ENCODE measurements at places on chromosomes 4 and X. TPM values are rescaled to one million over a fixed set of nuclear protein-coding genes. Genes with fewer than 3 reads are reported as not detected.

Gene RTL5
- total RNA-seq: 36.1 TPM

Gene OPN1MW2
- not detected for total RNA-seq

Gene CORIN
- total RNA-seq: 1.1 TPM

Gene NCAPG
- total RNA-seq: 13.6 TPM

Gene VCX3B
- not detected for total RNA-seq

Gene ZNF81
- total RNA-seq: 12.5 TPM

Gene TLL1
- 1.5 TPM for total RNA-seq

Gene MAGEA2
- not detected for total RNA-seq

Gene DGKK
- 0.04 TPM for total RNA-seq

Gene VEGFD
- total RNA-seq: 0.70 TPM

Gene NUP62CL
- total RNA-seq: 4.0 TPM

Gene ADAMTS3
- 10.7 TPM for total RNA-seq

GRCh38 chr4:174626342-174627008 lies 104.2 kb upstream of the HPGD start:
- no peak overlapping the region for H3K4me3 ChIP-seq
- H3K27me3 ChIP-seq: no peaks in the 10 kb centered on the region
- H3K36me3 ChIP-seq: no peaks in the 10 kb centered on the region
- DNase-seq: no peak
- no peaks in the 10 kb centered on the region for H3K4me1 ChIP-seq

DNA sequence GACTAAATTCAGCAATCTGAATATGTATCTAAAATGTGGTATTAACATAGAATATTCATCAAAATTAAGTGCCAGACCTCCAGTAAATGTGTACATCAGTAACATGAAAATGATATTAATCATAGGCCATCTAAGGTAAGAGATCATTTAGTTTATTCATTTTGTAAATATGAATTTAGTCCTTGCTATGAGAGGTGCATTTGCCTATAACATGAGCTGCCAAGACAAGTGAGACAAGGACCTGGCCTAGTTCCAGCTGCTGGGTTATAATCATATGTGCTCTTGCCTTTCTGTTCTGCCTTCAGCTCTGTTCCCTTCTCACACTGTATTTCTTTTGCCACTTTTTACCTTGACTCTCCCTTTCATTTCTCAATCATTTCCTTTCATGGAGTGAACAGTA lies 160.0 kb downstream of the STIM2 start:
- no peaks in the 10 kb centered on the region for H3K27me3 ChIP-seq
- DNase-seq: no peak
- H3K36me3 ChIP-seq: peaks cover 32% of the 10 kb centered on the region
- H3K4me3 ChIP-seq: no peak overlapping the region

DNA sequence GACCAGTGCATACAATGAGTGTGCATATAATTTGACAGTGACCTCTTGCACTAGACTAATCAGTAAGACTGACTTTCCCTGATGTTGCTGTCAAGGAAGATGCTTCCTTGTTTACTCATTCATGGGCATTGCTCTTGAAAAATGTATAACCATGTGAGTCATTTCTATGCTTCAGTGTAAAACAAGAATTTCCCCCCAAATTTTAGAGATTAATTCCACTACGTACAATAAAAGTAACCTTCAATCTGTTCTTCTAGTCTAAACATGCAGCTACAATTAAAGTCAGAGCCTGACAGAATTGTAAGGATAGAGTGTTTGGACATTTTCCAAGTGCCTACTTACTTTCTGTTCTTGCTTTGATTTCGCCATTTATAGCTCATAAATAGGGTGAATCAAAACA lies 935.7 kb downstream of the RAPGEF2 start:
- no peak for DNase-seq
- peaks cover 11% of the 10 kb centered on the region for H3K4me1 ChIP-seq
- H3K27me3 ChIP-seq: no peaks in the 10 kb centered on the region
- no peak overlapping the region for H3K4me3 ChIP-seq
- H3K27ac ChIP-seq: peak overlapping the region; percentile 76
- peaks cover 3% of the 10 kb centered on the region for H3K36me3 ChIP-seq

DNA sequence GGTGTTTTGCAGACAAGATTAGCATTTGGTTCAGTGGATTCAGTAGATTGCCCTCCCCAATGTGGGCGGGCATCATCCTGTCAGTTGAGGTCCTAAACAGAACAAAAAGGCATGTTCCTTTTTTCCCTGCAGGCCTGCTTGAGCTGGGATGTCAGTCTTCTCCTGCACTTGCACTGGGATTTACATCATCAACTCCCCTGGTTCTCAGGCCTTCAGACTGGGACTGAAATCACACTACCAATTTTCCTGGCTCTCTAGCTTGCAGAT lies 278.9 kb upstream of the FTHL17 start:
- H3K4me3 ChIP-seq: no peak overlapping the region
- peaks cover 20% of the 10 kb centered on the region for H3K4me1 ChIP-seq
- no peak for DNase-seq
- no peaks in the 10 kb centered on the region for H3K27me3 ChIP-seq
- H3K27ac ChIP-seq: no peak overlapping the region

DNA sequence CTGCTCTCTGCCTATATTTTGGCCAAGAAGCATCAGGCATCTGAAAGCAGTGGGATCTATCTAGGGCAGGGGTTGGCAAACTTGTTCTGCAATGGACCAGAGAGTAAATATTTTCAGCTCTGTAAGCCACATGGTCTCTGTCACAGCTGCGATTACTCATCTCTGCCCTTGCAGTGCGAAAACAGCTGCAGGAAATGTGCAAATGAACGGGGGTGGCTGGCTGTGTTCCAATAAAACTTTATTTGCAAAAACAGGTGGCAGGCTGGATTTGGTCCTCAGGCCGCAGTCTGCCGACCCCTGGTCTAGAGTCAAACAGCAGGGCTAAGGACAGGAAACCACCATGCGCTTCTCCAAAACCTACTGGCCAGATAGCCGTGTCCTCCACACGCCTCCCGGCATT lies 48.6 kb downstream of the ACOX3 start:
- H3K27me3 ChIP-seq: no peaks in the 10 kb centered on the region
- DNase-seq: no peak
- no peak overlapping the region for H3K4me3 ChIP-seq
- H3K4me1 ChIP-seq: peaks cover 11% of the 10 kb centered on the region
- H3K36me3 ChIP-seq: peaks cover 32% of the 10 kb centered on the region
- H3K27ac ChIP-seq: no peak overlapping the region

GRCh38 chrX:68936608-68937007 lies 107.8 kb downstream of the EFNB1 start:
- DNase-seq: no peak
- H3K27ac ChIP-seq: no peak overlapping the region
- H3K4me1 ChIP-seq: peaks cover 28% of the 10 kb centered on the region
- H3K27me3 ChIP-seq: no peaks in the 10 kb centered on the region
- H3K36me3 ChIP-seq: no peaks in the 10 kb centered on the region
- H3K4me3 ChIP-seq: no peak overlapping the region

DNA sequence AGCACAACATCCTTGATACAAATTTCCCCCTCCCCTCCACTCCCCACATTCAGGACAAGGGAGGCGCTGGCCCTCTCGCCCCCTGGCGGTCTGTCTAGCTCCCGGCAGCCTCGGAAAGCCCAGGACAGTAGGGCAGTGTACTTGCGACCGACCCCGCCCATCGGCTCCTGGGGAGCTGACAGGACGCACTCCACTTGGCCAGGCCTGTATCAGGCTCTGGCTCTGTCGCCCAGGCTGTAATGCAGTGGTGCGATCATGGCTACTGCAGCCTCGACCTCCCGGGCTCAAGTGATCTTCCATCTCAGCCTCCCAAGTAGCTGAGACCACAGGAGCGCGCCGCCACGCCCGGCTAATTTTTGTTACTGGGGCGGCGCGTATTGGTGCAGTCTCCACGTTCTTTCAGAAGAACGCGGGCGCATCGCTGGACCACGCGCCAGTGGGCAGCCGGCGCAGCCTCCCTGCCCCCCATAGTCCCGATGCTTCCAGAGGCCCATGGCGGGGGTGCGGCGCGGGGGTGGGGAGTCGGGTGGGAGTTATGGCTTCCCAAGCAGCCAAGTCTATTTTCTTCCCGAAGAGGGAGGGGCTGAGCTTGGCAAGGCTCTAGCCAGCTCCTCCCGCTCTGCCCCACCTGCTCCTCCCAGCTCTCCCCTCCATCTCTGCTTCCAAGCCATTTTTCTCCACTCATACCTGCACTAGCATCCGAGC lies 7.8 kb upstream of the AKAP14 start:
- no peak overlapping the region for H3K27ac ChIP-seq
- H3K27me3 ChIP-seq: no peaks in the 10 kb centered on the region
- H3K4me1 ChIP-seq: peaks cover 13% of the 10 kb centered on the region
- H3K36me3 ChIP-seq: no peaks in the 10 kb centered on the region

DNA sequence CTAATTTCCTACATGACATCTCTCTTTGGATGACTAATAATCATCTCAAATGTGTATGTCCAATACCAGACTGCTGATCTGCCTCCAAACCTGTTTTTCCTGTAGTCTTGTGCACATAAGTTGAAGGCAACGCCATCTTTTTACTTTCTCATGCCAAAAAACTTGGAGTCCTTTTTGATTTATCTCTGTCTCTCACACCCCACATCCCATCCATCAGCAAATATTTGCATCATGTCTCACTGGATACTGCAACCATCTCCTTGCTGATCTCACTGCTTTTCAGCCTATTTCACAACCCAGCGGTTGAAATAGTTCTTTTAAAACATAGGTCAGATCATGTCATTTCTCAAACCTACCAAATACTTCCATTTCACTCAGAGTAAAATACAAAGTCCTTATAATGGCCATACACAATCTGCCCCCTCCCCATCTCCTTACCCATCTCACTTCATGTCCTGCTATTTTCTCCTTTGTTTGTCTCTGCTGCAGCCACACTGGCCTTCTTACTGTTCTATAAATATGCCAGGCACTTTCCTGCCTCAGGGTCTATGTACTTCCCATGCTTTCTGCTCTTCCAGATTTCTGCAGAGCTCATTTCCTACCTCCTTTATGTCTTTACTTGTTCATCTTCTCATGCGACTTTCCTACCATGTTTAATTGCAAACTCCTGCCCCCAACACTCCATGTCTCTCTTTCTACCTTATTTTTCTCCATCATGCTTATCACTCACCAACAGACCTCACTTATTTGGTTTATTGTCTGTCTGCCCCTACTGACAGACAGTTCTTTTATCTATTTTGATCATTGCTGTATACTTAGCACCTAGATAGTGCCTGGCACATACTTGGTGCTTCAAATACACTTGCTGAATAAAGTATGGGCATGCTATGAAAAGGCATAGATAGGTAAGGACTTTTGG lies 98.8 kb downstream of the ANXA3 start:
- DNase-seq: no peak
- H3K4me3 ChIP-seq: no peak overlapping the region
- no peaks in the 10 kb centered on the region for H3K36me3 ChIP-seq
- peaks cover 38% of the 10 kb centered on the region for H3K4me1 ChIP-seq
- H3K27me3 ChIP-seq: no peaks in the 10 kb centered on the region

GRCh38 chrX:30741545-30741944 lies 88.3 kb downstream of the GK start:
- H3K36me3 ChIP-seq: no peaks in the 10 kb centered on the region
- no peak for DNase-seq
- no peaks in the 10 kb centered on the region for H3K4me1 ChIP-seq

DNA sequence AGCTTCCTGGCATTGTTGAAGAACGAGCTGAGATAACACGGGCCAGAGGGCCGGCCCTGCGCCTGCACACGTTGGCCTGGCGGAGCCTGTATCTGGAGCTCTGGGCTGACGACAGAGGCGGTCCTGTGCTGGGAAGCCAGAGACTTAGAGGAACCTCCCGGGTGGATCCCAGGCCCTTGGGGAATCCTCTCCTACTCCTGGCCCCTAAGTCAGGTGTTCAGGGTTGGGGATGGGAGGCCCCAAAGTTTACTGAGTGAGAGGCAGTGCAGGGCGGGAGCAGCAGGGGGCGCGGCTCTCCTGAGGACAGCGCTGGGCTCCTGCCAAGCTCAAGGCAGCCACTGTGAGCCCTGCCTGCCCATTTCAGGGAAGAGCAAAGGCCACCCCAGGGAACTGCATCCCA lies 2.5 kb upstream of the HTRA3 start:
- no peaks in the 10 kb centered on the region for H3K36me3 ChIP-seq
- H3K27me3 ChIP-seq: peaks cover 28% of the 10 kb centered on the region
- H3K27ac ChIP-seq: peak overlapping the region; percentile 69
- no peak overlapping the region for H3K4me3 ChIP-seq
- peak; percentile 45 for DNase-seq

DNA sequence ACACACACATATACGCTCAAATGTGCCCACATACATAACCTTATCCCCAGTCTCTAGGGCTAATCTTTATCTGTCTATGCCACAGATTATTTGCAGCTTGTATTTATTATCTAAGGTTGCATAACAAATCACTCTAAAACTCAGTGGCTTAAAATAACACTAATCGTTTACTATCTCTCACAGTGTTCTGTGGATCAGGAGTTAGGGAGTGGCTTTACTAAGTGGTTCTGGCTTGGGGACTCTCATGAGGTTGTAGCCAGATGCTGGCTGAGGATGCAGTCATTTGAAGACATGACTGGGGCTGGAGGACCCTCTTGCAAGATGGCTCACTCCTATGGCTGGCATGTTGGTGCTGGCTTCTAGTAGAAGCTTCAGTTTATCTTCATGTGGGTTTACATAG lies 68.5 kb upstream of the LNX1 start:
- DNase-seq: no peak
- no peak overlapping the region for H3K27ac ChIP-seq

DNA sequence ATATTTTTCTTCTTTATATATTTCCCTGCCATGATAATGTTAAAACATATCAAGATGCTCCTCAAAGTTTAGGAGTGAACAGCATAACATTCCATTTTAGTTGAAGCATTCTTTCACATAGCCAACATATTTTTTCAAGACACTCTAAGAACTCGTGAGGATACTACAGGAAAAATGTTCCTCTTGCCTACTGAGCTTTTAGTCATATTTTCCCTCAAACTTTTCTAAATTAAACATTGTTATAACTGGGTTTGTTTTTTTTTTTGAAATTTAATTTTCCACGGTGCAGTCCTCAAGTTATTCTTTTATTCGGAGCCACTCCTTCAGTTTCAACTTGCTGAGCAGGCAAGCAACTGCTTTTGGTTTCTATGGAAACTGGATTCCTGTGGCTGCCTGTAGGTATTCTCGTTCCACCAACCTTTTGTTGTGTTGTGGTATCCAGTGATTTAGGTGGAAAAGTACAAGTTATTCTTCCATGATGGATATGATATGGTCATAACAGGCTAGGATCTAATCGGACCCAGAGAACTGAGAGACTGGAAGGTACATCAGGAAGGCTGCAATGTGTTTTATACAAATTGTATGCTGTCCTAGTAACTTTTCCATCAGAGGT lies 248.0 kb downstream of the TRIML1 start:
- H3K4me3 ChIP-seq: peak overlapping the region; percentile 63
- no peaks in the 10 kb centered on the region for H3K27me3 ChIP-seq
- no peak for DNase-seq
- peaks cover 19% of the 10 kb centered on the region for H3K36me3 ChIP-seq
- H3K4me1 ChIP-seq: peaks cover 11% of the 10 kb centered on the region
